ENCODE measurements at places on chromosomes 2 and 18. TPM values are rescaled to one million over a fixed set of nuclear protein-coding genes. Genes with fewer than 3 reads are reported as not detected.

DNA sequence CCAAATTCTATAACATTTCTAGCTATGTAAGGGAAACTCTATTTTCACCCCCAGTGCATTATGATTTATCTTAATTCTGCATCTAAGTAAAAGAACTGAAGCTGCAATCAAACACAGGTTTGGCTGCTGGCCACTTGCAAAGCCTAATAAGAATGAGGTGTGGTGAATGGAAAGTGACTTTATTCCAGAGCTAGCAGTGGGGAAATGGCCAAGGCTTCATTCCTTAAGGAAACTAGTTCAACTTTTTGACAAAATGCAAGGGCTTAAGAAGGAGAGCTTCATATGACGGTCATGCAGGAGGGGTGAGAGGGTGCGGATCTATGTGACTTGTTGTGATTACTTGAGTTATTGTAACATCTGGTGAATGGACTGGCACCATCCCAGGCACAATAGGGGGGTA lies 1802.0 kb downstream of the SUCLG1 start:
- no peak overlapping the region for H3K27ac ChIP-seq
- no peaks in the 10 kb centered on the region for H3K4me1 ChIP-seq

DNA sequence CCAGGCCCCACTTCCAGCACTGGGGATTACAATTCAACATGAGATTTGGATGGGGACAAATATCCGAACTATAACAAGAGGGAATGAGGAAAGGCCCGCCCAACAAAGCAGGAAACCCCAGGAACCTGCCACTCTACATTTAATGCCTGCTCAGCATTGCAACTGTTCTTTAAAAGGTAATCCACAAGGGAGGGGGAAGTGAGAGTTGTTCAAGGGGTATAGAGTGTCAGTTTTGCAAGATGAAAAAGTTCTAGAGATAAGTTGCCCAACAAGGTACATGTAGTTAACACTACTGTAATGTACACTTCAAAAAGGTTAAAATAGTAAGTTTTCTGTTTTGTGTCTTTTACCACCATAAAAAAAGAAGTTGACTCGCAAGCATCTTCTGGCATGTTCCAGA lies 137.6 kb downstream of the MBD2 start:
- H3K4me3 ChIP-seq = no peak overlapping the region
- H3K27me3 ChIP-seq = no peaks in the 10 kb centered on the region
- peaks cover 6% of the 10 kb centered on the region for H3K4me1 ChIP-seq

DNA sequence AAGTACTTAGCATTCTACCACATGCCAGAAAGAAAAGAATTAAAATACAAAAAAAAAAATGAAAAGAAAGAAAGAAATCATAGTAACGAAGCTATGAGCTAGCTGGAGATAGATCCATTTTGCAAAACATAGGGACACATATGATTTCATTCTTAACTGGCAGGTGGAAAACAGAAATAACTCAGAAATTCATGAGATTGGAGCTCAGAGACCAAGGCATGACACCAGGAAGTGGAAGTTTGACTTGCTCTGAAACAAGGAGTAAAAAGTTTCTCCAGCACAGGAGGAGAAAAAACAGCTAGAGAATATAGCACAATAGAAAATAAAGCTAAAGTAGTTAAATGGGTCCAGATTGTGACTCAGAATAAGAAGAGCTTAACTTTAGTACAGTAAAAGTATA lies 278.1 kb downstream of the ZEB2 start:
- H3K27me3 ChIP-seq = no peaks in the 10 kb centered on the region
- H3K4me3 ChIP-seq = no peak overlapping the region
- no peak for DNase-seq
- H3K36me3 ChIP-seq = no peaks in the 10 kb centered on the region

TMEM214 gene
- 53.9 TPM for total RNA-seq

FSHR gene
- not detected for total RNA-seq

SCN1A gene
- total RNA-seq = 0.13 TPM

GTF2A1L gene
- total RNA-seq = not detected

PDIA6 gene
- 301 TPM for total RNA-seq

All from H9 (cell line).